ENCODE measurements at places on chromosomes 12 and 14.

GRCh38 chr12:58359084-58359483 lies 417.7 kb downstream of the ATP23 start:
- DNase-seq: peak; percentile 80

DNA sequence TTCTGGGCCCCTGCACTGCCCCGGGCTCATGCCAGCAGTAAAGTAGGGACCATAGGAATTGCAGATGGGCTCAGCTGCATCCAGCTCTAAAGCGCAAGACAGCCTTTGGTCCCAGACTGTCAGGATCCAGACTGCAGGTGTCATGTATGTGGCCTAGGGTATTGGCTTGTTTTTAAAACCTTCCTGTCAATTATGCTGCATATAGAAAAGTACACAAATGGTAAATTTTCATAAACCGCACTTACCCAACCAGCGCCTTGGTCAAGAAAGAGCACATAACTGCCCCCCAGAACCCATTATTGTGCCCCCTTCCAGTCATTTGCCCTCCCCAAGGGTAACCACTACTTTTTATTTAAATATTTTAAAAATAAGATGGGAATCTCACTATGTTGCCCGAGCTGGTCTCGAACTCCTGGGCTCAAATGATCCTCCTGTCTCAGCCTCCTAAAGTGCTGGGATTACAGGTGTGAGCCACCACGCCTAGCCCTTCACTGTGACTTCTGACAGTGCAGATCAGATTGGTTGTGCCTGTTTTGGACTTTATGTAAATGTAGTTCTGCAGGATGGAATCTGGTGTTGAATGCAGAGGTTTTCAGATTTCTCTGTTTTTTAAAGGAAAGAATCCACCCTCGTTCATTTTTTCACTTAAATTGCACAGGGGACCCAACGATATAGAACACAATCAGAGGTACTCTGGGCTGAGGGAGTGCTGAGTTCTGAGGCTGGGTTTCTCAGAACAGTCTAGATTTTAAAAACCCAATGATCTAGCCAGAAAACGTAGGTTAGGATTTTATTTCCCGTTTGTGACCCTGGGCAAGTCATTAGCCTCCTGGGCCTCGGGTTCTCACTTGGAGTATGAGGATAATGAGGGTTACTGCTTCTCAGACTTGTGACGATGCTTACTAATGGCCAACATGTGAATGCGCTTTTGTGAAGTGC lies 6.7 kb downstream of the NR4A1 start:
- DNase-seq: no peak

- no peak for DNase-seq
These were observed 65.6 kb downstream of the NTF3 start for GRCh38 chr12:5497329-5498053.

DNA sequence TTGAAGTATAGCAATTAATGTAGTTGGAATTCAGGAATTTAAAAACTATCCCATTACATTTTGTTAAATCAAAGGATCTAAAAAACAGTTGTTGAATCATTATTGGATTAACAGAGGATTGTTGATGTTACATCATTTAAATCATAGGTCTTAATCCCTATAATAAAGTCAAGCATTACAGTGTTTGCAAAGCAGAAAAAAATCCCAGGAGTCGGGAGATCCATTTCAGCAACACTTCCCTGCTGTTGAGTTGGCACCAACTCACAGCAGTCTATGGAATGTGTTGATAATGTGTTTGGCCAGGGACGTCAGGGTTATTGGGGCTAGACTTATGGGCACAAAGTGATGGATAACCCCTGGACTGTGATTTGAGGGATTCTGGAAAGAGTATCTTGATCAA lies 99.1 kb upstream of the TMTC1 start:
- no peak for DNase-seq

GRCh38 chr12:111936869-111937268 lies 76.1 kb downstream of the TMEM116 start:
- DNase-seq: no peak

DNA sequence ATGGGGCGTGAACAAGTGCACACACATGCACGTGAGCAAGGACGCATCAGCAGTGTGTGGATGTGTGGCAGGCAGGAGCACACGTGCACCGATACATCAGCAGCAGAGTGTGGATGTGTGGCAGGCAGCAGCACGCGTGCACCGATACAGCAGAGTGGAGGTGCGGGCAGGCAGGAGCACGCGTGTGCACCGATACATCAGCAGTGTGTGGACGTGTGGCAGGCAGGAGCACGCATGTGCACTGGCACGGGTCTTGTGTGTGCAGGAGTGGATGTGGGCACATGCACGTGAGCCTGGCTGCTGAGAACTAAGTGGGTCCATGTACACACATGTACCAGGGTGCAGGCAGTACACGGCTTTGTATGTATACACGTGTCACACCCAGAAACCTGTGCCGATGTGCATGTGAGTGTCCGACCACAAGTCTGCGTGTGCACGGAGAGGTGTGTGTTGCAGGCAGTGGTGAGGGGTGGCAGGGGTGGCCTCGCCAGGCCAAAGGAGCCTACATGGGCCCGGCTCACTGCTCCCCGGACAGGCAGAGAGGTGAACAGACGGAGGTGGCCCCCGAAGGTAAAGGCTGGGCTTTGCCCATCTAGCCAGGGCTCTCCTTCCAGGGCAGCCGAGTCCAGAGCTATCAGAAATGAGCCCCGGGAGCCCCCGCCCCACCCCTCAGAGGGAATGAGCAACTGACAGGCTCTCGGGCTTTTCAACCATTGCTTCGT lies 53.9 kb downstream of the RFLNA start:
- no peak for DNase-seq

DNA sequence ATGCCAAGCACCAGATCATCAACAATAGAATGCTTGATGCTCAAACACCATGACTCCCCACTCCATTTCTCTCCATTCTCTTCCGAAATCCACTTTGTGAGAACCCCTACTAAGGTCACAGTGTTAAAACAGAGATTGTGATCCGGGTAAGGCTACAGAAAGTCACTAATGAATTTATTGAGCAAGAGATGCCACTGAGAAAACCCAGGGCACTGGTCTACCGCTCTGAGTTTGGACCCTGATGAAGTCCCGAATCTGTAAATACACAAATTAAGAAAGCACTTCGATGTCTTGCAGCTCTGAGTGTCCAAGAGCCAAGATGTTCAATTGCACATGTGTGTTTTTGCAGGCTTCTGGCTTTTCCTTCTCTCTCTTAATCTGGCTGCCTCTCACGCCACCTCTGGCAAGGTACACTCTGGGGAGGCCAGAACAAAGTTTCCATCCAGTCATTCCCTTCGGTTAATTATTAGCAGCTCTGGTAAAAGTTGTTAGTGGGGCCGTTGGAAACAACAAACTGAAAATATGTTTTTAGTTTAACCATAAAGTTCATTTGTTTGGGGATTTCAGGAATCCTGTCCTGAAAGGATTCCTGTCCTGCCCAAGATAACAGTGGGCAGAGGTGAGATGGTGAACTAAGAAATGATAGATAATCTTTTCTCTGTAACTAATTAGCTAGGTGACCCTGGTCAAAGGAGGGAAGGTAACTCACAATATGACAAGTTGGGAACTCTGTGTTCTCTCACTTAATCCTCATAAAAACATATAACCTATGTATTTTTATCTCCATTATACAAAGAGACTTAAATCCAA lies 75.4 kb downstream of the BTG1 start:
- DNase-seq: no peak

DNA sequence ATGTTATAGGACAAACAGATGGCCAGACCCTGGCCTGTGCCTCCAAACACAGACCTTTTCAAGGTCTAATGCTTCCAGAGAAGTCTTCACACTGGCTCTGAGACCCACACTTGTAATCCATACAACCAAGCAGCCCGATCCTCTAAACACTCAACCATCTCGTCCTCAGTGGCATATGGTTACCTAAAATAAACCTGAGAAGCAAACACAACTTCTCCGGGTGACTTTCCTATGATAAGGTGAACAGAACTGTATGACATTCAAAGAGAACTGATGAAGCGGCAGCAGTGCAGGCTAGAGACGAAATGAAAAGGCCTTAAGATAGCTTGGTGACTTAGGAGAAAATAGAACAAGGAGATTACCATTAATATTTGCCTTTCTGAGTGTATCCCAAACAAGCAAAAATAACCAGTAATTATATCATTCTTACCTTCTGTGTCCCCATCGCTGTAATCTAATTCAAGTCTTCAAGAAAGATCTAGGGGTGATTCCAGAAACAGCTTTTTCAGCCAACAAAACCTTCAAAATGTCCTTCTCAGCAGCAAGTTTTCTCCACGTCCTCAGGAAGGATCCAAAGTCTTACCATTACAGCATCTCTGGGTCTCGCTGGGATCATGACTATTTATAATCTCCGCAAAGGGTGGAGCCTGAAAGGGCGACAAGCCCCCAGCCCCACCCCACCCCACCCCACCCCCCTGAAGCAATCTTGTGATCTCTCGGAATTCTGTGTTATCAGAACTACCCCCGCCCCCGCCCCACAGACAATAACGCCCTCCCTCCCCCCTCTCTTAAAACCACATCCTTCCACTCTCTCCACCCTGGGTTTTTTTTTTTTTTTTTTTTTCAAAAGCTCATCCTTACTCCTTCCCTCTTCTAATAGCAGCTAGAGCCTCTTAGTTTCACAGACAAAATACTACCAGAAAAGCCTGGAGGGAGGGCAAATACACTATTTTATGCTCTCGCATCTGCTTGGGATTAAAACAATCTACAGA lies at the start of gene SLC2A3:
Gene SLC2A3 (minus strand): TSS at position 598 of the 992 bp plus-strand sequence. CDS start 153 bp downstream, at position 445.
- peak; percentile 95 for DNase-seq

GRCh38 chr14:67263499-67264149 lies 22.4 kb downstream of the PALS1 start:
- peak; percentile 70 for DNase-seq
